H9 (cell line): ENCODE measurements at places on chromosomes 1 and 21.

DNA sequence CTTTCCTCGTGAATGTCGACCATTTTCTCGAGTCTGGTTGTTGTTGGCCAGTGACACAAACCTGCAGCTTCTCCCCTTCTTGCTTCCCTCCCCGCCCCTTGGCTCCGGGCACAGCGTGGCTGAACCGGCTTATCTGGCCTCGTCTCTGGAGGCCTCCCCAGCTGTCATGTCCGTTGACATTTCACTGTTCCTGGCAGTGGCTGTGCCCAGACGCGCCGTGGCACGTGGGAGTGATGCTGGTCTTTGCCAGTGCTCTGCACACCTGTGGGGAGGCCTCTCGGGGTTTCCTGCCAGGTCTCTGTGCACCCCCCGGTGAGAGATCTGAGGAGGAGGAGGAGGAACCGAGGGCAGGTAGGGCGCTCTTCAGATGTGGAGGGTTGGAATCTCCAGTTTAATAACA lies 23.7 kb downstream of the SKI start:
- DNase-seq, result no peak

DNA sequence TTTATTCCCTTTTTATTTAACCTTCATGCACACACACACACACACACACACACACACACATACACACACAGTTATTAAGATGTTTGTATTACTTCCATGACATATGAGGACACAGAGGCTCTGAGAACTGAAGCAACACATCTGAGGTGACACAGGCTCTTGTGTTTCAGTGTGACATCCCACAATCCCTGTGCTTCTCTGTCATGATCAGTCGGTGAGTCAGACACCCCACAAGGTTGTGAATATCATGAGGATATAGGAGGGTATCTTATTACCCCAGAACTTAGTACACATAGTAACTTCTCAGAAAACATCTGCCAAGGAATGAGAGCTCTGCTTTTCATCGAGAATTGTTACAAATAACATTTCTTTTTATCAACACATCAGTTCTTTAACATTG lies 459.3 kb downstream of the PLPP3 start:
- DNase-seq, result no peak

DNA sequence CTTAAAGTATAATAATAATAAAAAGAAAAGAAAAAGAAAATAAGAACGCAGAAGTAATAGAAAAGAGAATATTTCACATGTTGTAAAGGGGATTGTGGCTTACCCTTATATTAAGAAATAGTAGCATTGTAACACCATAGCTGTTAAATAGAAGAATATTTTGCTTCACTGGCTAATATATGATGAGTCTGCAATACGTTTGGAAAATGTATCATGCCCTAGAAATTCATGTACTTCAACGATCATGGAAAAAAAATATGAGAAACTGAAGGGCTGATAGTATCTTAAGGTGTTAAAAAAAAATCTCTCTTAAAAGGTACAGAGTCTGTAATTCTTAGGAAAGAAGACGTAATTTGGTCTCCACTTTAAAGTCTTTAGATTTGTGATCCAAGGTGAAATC lies 1390.5 kb upstream of the ADGRL2 start:
- no peak for DNase-seq

GRCh38 chr1:185495007-185495406 lies 178.0 kb upstream of the IVNS1ABP start:
- no peak for DNase-seq

- DNase-seq, result no peak
Observed at GRCh38 chr1:150192012-150192411, 42.3 kb downstream of the PLEKHO1 start.

- DNase-seq, result no peak
Observed at GRCh38 chr1:221053889-221054288, 174.6 kb downstream of the HLX start.

DNA sequence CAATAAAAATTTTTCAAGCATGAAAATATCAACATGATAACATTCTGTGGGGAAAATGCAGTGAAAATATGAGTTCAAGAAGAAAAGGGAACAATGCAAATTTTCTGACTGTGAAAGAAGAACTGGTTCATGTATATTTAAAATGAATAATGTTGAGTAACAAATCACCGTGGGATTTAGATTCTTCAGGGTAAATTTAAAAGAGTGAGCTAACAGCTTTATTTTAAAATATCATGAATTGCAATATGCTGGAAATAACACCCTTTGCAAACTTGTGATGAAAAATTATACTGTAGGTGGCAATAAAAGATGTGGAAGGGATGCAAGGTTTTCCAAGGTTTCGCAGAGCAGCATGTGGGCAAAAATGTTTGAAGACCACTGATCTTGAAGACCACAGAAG lies 13.2 kb upstream of the SSX2IP start:
- no peak for DNase-seq
